ENCODE measurements at places on chromosomes 6 and 20. TPM values are rescaled to one million over a fixed set of nuclear protein-coding genes. Genes with fewer than 3 reads are reported as not detected.

ZNF341 gene
- 3.1 TPM for total RNA-seq

PAK5 gene
- total RNA-seq = 0.06 TPM

IP6K3 gene
- 11.6 TPM for total RNA-seq

PCK1 gene
- 105 TPM for total RNA-seq

CALHM5 gene
- 2.2 TPM for total RNA-seq

ARFGEF3 gene
- total RNA-seq = 8.1 TPM

TRAPPC3L gene
- 0.06 TPM for total RNA-seq

SEC23B gene
- 58.0 TPM for total RNA-seq

HLA-DQB2 gene
- not detected for total RNA-seq

LZTS3 gene
- 16.2 TPM for total RNA-seq

LY6G6D gene
- not detected for total RNA-seq

CLPSL1 gene
- not detected for total RNA-seq

CDH4 gene
- total RNA-seq = 4.8 TPM

TTK gene
- 8.5 TPM for total RNA-seq

SLC26A8 gene
- total RNA-seq = 0.29 TPM

GCNT2 gene
- total RNA-seq = 14.4 TPM

CTCFL gene
- 0.88 TPM for total RNA-seq

C6orf118 gene
- 1.2 TPM for total RNA-seq

FOXF2 gene
- 0.18 TPM for total RNA-seq

CDC25B gene
- total RNA-seq = 27.9 TPM

B4GALT5 gene
- total RNA-seq = 30.2 TPM

BEND3 gene
- 7.6 TPM for total RNA-seq

MUC21 gene
- total RNA-seq = not detected

Data from metanephros (tissue), 2 donors.